ENCODE measurements at places on chromosomes 12 and 14. TPM values are rescaled to one million over a fixed set of nuclear protein-coding genes. Genes with fewer than 3 reads are reported as not detected.

Gene LYZ
- 7.1 TPM for total RNA-seq

Gene SLC11A2
- 16.3 TPM for total RNA-seq

Gene NANOG
- total RNA-seq: not detected

Gene FGF23
- total RNA-seq: not detected

- no peak for DNase-seq
These were observed 47.8 kb upstream of the MED13L start for GRCh38 chr12:116325336-116325664.

GRCh38 chr12:10672231-10672868 lies 1.5 kb downstream of the STYK1 start:
- no peak for DNase-seq

- DNase-seq: no peak
These were observed 16.8 kb upstream of the MGP start for GRCh38 chr12:14902465-14902864.

DNA sequence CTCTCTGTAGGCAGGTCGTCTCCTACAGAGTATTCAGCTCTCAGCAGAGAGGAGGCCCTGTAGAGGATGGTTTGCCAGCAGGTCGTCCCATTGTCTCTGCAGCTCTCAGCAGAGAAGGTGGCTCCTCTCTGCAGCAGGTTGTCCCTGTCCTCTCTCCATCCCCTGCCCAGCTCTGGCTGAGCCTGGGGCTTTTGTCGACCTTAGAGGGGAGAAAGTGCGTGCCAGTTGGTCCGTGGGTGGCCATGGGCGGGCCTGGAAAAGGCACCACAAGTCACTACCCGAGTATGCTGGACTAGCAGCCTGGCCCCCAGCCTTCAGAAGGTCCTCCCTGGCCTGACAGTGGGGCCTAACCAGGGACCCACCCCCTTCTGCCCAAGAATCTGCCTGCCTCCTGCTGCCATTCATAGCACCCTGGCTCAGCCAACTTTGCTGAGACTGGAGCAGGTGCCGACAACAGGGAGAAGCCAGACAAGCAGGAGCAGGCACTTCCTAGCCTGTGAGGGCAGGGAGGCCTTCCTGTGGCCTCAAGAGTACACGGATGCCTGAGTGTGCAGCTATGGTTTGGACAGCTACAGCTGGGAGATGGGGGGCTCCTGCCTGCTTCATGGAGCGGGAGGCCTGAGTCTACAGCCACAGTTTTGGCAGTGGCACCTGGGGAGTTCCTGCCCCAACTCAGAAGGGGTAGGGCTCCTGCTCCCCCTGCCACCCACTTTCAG lies 59.7 kb upstream of the KCNH3 start:
- DNase-seq: no peak

GRCh38 chr12:26799741-26800140 lies 33.3 kb downstream of the ITPR2 start:
- no peak for DNase-seq

GRCh38 chr12:116273813-116274550 lies 3.5 kb downstream of the MED13L start:
- DNase-seq: no peak
